Fibroblast of pulmonary artery (primary cell): ENCODE measurements at places on chromosomes 7 and 10.

DNA sequence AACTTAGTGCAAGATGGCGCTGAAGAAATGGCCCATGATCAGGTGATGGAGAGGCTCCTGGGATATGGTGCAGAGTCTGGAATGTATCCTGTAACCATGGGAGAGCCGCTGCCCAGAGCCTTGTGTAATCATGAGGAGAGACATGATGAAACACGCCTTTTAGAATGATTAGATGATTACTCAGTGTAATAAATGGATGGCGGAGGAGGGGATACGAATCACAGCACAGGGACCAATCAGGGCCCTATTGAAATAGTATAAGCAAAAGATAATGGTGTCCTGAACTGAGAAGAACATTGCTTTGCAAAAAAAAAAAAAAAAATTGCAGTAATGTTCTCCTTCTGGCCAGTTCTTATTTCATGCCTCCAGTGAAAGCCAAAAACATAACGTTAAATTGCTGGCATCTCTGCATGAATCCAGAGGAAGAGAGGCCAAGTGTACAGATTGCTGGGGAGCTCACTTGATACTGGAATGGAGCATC, 668.5 kb upstream of the AUTS2 start:
- DNase-seq, result peak; percentile 44

GRCh38 chr7:28621369-28621841, 209.1 kb downstream of the CREB5 start:
- no peak for DNase-seq

DNA sequence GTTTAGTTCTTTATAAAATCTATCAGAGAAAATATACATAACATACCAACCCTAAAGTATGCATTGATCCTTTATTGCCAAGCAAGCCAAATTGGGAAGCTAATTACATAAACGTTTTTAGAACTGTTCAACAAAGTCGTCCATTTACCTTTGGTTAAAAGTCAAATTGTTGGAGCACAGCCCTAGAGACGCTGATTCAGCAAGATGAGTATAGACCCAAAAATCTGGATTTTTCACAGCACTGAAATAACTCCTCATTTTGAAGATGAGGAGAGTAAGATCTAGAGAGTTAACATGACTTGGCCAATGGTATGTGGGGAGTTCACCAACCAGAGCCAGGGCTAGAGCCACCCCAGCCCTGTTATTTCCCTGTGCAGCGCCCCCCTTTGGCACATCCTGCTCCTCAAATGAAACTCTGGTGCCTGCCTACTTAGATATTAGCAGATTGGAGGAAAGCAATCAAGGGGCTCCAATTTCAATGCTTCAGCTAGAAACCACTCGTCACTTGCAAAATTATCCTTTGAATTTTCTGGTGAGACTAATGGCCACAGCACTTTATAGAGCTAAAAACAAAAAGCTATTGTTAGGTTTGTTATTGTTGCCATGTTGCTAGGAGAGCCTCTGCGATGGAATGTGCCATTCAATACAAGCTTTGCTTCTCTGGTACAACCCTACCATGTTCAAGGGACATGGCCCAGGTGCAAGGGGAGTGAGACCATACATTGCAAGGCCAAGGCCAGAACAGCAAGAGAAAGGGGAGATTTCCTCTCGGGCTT, 132.6 kb upstream of the ZEB1 start:
- DNase-seq, result peak; percentile 42

- DNase-seq, result no peak
Observed at GRCh38 chr7:55260676-55261385, 104.3 kb upstream of the LANCL2 start.

GRCh38 chr10:76729841-76730487, 907.6 kb downstream of the KCNMA1 start:
- no peak for DNase-seq

DNA sequence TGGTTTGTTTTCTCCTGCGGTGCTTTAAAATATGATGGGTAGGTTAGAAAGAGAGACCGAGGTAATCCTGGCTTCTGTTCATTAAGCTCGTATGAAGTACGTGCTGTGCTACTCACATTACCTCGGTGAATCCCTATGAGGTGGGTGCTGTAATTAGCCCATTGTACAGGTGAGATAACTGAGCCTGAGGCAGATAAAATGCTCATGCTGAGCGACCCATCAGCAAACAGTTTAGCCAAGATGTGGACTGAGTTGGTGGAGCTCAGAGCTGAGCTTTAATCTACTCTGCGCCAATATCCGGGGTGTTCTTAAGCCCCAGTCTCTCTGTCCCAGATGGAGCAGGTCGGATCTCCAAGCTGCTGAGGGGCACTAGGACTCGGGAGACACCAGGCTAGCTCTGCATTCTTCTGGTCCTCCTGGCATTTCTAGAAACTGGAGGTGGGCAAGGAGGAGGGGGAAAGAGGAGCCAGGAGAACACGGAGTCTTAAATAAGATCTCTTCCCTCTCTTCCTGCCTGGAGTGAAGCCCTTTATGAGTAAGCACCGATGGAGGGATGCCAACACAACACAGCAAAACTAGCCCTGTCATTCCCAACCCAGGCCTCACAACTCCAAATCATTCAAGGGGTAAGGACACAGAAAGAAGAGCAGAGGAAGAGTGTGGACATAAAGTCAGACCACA, 458.5 kb downstream of the KCNMA1 start:
- DNase-seq, result peak; percentile 94

GRCh38 chr10:43842496-43842895, 193.8 kb upstream of the ZNF32 start:
- no peak for DNase-seq

DNA sequence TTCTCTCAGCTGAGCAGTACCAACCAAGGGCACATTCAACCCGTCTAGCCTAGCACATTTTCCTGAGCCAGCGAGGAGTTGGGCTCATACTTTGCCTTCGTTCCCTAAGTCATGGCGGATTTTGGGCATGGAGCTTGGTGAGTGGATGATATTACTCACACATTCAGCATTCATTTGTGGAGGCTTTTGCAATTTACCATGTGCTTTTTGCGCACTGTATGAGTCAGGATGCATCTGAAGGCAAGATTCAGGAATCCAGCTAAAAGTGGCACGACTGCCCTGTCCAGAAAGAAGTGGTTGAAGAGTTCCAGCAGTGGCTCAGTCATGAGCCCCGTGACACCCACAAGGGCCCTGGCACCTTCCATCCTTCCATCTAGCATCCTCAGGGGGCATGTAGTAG, 24.2 kb upstream of the MGMT start:
- no peak for DNase-seq

DNA sequence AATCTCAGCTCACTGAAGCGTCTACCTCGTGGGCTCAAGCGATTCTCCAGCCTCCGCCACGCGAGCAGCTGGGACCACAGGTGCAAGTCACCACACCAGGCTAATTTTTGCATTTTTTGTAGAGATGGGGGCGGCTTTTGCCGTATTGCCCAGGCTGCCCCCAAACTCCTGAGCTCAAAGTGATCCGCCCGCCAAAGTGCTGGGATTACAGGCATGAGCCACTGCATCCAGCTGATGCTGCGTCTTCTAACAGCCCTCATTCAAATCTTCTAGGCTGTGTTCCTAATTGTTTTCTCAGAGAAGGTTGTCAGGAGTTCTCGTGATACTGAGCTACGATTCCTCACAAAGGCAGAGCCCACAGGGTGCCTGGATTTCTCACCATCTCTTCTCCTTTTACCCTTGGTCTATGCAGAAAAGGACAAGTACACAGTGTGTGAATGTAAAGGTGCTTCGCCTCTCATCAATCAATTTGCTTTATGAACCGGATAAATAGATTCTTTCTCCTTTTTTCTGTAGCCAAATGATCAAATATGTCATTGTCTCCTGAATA, 247.3 kb upstream of the PTN start:
- no peak for DNase-seq

DNA sequence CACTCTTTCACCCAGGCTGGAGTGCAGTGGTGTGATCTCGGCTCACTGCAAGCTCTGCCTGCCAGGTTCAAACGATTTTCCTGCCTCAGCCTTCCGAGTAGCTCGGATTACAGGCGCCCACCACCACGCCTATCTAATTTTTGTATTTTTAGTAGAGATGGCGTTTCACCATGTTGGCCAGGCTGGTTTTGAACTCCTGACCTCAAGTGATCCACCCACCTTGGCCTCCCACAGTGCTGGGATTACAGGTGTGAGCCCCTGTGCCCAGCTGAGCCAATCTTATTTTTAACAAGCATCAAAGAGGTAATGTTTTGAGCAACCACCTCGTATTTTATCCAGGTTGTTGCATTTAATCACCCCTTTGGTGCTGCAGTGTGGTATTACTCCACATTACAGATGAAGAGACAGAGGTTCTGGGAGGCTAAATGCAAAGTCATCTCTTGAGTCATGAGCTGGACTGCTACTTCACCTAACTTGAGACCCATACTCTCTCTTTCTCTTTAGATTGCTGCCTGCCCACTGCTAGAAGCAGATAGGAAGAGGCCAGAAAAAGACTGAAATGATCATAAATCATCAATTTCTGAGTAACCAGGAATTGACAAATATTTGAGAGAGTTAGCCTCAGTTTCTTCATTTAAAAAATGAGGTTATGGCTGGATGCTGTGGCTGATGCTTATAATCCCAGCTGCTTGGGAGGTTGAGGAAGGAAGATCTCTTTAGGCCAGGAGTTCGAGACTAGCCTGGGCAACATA, 116.2 kb downstream of the CAMK1D start:
- DNase-seq, result no peak

- peak; percentile 37 for DNase-seq
Observed at GRCh38 chr10:905503-905902, 26.0 kb downstream of the LARP4B start.

- DNase-seq, result no peak
Observed at GRCh38 chr10:12657489-12657888, 308.1 kb downstream of the CAMK1D start.

GRCh38 chr7:100677308-100678267, 4.0 kb downstream of the GNB2 start:
- DNase-seq, result no peak

- DNase-seq, result peak; percentile 85
Observed at GRCh38 chr7:27520815-27521790, 141.6 kb downstream of the HIBADH start.

GRCh38 chr10:27783660-27784059, 38.0 kb upstream of the MKX start:
- peak; percentile 11 for DNase-seq

- peak; percentile 86 for DNase-seq
Observed at GRCh38 chr10:72334196-72334824, 20.4 kb downstream of the DNAJB12 start.

DNA sequence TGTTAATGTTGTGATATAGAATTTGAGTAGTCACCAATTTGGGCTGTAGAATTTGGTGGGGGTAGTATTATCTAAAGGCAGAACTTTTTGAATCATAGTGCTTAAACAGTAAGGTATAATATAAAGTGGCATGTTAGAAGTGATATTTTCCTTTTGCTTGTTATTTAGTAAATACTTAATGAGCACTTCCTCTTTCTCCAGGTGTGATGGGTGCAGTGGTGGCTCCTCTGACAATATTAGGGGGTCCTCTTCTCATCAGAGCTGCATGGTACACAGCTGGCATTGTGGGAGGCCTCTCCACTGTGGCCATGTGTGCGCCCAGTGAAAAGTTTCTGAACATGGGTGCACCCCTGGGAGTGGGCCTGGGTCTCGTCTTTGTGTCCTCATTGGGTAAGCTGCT, 10.5 kb downstream of the GHITM start:
- DNase-seq, result no peak

DNA sequence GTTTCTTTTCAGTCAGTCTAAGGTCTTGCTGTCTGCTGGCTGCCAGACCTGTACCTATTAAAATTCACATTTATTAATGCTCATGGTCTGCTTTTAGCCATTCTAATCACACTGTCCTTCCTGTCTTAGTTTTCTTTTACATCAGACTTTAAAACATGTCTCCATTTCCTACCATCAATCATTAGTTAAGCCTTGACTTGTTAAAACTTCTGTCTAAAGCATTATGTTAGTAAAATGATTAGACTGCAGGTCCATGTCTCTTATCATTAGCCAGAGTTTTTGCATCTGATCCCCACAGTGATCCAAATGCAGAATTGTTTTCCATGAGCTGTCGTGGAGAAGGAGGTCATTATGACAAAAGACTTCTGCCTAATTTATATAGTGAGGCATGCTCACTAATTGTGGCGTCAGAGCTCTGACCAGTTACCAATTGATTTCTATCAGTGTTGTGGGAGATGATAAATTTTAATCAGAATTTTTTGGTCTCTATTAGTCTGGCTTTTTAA, 226.5 kb downstream of the DKK1 start:
- no peak for DNase-seq

DNA sequence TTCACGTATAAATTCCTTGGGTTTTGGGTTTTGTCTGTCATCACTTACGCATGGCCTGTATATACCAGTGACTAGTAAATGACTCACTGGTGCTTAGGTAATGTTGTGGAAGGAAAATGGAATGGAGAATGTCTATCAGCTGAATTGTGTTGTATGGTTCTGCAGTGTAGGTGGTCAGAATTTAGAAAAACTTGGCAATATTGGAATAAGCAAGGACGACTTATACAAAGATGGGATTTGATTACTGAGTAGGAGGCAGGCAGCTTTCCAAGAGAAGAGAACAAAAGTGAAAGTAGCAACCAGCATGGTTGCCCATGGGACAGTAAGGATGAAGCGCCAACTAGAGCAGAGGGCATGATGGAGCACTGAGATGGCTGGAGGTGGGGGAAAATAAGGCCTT, 168.6 kb upstream of the CSTF2T start:
- DNase-seq, result peak; percentile 88

DNA sequence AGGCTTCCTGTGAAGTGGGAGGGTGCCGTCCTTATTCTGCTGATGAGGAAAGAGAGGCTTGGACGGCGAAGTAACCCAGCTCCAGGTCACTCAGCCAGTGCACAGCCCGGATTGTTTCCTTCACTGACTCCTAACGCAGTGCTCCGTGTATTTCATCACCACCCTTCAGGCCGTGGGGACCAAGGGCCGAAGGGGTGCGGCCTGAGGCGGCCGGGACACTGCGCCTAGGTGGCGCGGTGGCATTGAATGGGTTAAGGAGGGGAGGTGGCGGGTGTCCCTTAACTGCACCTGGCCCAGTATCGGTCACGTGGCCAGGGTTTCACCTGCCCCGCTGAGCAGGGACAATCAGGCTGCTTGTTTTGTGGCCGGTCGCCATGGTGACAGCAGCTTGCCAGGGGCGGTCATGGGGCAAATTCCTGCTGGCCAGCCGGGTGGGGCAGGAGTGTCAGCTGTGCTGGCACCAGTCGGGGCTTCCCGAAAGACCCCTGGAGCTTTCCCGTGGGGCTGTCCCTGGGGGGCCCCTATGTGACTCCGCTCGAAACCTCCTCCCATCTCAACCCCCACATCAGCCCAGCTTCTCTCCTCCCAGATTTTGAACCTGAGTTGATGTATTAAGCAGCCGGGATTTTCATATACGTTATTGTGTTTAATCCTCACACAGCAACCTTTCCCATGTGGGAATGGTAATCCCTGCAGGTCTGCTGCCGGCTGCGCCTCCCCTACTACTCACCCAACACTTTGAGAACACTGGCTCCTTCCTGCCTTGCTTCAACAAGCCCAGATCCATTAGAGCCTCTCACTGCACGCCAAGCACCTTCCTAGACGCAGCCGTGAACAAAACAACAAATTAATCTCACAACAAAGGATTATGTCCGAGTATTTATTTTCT, 4.4 kb upstream of the ABHD11 start:
- DNase-seq, result no peak

GRCh38 chr7:95623788-95624187, 27.5 kb upstream of the PDK4 start:
- no peak for DNase-seq
